ENCODE measurements at places on chromosomes 13 and 19.

DNA sequence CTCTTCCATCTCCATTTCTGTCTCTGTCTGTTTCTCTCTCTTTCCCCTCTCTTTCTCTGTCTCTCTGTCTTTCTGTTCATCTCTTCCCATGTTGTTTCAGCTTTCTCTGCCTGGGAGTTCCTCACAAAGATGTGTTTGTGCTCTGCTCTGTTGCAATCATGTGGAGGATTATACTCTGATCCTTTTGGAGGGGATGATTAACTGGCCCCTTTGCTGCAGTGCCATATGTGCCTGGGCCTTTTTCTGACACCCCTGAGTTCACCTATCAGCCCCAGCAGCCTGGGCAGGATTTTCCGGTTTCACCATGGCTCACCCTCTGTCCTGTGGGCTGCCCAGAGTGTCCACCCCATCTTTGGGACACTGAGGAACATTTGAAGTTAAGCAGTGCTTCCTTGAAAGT is 9.0 kb upstream of the TEX26 start:
- DNase-seq = no peak

DNA sequence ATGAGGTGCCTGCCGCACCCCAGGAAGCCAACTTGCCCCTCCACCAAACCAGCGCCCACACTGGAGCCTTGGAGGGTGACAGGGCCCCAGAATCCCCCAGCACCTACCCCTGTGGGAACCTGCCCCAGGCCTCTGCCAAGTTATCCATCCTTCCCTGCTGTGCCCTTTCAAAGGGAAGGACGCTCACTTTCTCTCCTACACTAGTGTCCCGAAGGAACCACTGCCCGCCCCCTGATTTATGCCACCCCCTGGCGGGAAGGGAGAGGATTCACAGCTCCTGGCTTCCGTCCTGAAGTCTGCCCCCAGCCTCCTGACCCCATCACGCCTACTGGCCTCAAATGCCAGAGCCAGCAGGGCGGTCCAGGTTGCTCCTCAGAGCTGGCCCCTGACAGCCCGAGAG is 1.4 kb downstream of the EVI5L start:
- DNase-seq = no peak

GRCh38 chr13:112562786-112563383 is 25.1 kb downstream of the TUBGCP3 start:
- no peak for DNase-seq

DNA sequence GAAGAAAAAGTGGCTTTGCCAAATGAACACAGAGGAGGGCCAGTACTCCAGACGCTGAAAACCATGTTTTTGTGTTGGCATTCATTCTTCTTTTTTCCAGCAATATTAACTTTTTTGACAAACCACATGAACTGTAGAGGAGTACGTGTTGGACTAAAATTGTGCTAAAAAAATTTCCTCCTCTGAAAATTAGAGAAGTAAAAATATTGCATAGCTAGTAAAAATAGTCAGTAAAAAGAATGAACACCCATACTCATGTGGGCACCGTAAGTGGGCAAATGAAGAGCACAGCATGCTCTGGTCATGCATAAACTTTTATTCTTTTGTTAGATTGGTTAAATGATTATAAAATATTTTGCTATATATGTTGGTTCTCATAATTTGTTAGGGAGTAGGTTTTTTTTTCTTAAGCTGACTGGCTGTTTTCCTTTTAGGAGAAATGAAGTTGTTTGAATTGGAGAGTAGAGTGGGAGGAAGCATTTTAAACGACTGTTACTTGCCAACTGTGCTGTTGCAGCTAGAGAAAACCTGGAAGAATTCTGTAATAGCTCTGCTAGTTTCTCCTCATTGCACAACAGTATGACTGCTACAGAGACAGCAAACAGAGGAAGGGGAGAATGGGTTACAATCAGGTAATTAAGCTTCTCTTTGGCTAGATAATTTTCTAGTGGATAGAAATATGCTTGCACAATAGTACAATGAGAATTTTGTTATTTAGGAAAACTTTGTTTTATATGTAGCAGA is 222.4 kb downstream of the KCTD12 start:
- DNase-seq = no peak

DNA sequence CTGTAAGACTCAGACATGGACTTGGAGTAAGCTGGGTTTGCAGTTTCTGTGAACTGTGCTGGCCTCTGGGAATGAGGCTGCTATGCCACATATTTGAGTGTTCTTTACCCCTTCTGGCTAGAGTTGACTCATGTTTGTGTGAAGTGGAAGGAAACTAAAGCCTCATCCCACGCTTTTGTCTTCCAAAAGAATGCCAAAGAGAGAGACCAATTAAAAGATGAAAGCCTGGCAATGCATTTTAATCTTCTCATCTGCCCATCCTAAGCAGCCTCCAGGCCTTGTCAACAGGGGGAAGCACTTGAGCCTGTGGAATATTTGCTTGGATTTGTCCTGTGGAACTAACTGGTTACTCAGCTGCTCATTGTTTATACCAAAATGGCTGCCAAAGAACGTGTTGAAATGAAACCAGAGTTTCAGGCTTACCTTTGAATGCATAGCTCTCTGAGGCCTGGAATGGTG is 49.1 kb downstream of the LMO7 start:
- DNase-seq = no peak

GRCh38 chr13:114015969-114016295 is 42.1 kb upstream of the C13orf46 start:
- no peak for DNase-seq

DNA sequence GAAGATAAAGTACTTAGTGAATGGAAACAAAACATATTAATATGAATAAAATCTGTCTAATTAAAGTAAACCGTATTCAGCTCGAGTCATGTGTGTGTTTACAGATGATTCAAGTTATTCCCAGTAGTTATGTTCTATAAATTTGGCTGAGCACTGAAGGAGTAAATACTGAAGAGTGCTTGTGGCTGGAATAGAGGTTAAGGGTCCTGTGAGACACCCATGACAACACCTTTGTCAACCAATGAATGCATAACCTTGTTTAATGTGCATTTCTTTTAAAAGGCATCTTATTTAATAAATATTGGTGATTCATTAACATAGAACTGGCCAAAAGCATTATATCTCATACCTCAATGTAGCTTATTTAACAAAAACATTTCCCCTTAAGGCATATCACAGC is 577.8 kb upstream of the SLITRK5 start:
- DNase-seq = no peak

GRCh38 chr13:39941911-39942551 is 286.6 kb downstream of the COG6 start:
- DNase-seq = no peak

Measured in head of caudate nucleus (tissue), 42 donors.